ENCODE measurements at places on chromosomes 1 and 21.
A peak's percentile ranks its signal among the peaks of the same experiment; 100 is the strongest.

GRCh38 chr1:232610192-232610901 lies 19.6 kb downstream of the SIPA1L2 start:
- no peak for DNase-seq

GRCh38 chr1:109784551-109785252 lies 21.0 kb upstream of the EPS8L3 start:
- no peak for DNase-seq

- DNase-seq, result peak; percentile 74
Observed at GRCh38 chr1:63773815-63774616, at the start of gene ROR1. ROR1 (plus strand) TSS chr1:63774017.

GRCh38 chr1:8343044-8343443 lies 25.1 kb downstream of the SLC45A1 start:
- no peak for DNase-seq

DNA sequence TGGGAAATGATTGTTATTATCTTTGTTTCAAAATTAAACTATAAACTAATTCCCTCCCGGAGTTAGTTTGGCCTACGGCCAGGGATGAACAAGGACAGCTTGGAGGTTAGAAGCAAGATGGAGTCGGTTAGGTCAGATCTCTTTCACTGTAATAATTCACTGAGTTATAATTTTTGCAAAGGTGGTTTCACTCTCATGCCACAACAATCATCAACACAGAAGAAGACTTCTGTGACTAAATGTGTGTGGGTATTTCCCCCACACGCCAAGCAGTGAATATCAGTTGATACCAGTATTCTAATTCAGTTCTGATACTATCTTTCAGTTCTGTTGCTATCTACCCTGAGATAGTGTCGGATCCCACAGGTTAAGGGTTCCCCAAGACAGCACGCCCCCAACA lies 215.1 kb downstream of the S1PR1 start:
- DNase-seq, result no peak

DNA sequence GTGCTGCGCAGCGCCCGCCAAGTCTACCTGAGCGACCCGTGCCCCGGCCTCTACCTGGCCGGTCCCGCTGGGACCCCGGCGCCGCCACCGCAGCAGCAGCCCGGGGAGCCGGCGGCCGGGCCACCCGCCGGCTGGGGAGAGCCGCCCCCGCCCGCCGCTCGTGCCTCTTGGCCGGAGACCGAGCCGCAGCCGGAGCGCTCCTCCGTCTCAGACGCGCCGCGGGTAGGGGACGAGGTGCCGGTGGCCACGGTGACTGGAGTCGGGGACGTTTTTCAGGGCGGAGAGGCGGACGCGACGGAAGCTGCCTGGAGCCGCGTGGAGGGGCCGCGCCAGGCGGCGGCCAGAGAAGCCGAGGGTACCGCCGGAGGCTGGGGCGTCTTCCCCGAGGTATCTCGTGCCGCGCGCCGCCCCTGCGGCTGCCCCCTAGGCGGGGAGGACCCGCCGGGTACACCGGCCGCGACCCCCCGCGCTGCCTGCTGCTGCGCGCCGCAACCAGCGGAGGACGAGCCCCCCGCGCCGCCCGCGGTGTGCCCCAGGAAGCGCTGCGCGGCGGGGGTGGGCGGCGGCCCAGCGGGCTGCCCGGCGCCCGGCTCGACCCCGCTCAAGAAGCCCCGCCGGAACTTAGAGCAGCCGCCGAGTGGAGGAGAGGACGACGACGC lies 646 bp downstream of the IER5 start:
- no peak for DNase-seq

- peak; percentile 30 for DNase-seq
Observed at GRCh38 chr21:26041431-26042180, 129.0 kb downstream of the APP start.

GRCh38 chr1:211829343-211830054 lies 1.1 kb downstream of the LPGAT1 start:
- peak; percentile 14 for DNase-seq

- DNase-seq, result no peak
Observed at GRCh38 chr1:229570891-229571516, 12.5 kb upstream of the ABCB10 start.

- DNase-seq, result no peak
Observed at GRCh38 chr1:156752843-156753482, 1.5 kb upstream of the HDGF start.

DNA sequence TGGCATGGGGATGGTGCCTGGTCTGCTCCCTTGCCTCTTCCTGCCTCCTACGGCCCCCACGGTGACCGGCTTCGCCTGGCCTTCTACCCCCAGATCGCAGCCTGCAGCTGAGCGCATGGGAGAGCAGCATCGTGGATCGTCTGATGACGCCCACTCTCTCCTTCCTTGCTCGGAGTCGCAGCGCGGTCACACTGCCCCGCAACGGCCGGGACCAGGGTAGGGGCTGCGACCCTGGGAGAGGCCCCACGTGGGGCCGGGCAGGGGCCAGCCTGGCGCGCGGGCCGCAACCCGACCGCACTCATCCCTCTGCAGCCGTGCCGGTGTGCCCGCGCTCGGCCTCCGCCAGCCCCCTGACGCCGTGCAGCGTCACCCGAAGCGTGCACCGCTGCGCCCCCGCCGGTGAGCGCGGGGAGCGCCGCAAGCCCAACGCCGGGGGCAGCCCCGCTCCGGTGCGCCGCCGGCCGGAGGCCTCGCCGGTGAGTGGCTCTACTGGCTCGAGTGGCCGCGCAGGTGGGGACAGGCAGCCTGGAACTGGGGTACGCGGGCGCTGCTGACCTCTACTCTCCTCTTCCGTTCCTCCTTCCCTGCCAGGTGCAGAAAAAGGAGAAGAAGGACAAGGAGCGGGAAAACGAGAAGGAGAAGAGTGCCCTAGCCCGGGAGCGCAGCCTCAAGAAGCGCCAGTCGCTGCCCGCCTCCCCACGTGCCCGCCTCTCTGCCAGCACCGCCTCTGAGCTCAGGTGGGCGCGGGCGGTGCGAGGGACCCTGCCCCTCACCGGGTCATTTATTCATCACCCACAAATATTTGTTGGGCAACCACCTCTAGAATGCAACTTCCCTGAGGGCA lies 20.4 kb downstream of the MAP7D1 start:
- DNase-seq, result no peak

GRCh38 chr1:70483342-70483741 lies 72.3 kb downstream of the CTH start:
- no peak for DNase-seq

DNA sequence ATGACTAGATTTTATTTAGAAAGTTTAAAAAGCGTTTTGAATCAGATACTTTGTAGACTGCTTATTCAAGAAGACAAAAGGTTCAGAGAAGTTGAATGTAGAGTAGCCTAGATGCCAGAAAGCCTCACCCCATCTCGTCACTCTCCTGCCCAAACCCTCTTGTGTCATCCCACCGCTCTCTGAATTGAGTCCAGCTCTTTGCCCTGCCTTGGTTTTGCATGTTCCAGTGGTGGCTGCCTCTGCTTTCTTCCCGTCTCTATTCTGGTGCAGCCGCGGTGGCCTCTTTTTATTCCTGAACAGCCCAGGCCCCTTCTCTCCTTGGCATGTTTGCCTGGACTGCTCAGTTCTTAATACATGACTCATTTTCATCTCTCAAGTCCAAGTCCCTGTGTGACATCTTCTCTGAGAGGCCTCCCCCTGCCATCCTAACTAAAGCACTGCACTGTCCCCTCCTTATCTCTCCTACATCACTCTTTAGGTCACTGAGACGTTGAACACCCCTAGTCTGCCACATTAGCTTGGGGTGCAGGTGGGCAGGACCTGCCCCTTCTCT lies 22.9 kb downstream of the PRDM2 start:
- no peak for DNase-seq

DNA sequence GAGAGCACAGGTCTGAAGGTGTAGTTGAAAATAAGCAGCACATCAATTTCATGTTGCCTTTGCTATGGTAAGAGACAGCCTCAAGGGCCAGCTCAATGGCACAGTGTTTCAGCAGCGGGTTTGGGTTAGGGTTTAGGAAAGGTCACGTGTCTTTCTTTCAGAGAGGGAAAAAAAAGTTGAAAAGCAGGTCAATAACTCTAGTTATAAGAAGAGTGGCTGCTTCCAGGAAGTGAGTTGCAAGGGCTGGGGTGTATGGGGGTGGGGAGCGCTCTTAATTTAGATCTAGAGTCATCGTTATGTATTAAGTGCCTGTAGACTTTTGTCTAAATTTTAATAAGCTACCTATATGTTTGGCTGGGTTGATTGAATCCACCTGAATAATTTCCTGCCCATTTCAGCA lies 118.5 kb upstream of the SPAG17 start:
- no peak for DNase-seq

DNA sequence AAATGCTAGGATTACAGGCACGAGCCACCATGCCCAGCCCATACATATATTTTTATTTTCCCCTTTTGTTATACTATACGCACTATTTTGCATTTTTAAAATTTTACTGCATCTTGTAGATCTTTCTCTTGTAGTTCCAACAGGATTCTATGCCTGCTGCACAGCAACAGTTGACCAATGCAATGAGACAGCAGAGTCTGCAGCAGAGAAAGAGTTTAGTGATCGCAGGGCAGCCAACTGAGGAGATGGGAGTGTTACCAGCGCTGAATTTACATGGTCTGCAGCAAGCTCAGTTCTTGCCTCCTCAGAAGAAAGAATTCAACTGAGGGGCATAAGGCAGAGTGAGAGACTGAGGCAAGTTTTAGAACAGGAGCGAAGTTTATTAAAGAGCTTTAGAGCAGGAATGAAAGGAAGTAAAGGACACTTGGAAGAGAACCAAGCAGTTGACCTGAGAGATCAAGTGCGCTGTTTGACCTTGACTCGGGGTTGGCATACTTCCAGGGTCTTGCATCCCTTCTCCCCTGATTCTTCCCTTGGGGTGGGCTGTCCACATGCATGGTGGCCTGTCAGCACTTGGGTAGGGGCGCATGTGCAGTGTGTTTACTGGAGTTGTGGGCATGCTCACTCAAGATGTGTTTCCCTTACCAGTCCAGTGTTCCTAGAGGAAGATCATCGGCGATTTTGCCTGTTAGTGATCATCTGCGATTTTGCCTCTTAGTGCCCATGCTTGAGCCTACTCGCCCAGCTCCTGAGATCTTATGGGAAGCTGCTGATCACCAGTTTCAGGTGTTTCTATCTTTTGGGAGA lies 4.1 kb upstream of the MTOR start:
- no peak for DNase-seq

DNA sequence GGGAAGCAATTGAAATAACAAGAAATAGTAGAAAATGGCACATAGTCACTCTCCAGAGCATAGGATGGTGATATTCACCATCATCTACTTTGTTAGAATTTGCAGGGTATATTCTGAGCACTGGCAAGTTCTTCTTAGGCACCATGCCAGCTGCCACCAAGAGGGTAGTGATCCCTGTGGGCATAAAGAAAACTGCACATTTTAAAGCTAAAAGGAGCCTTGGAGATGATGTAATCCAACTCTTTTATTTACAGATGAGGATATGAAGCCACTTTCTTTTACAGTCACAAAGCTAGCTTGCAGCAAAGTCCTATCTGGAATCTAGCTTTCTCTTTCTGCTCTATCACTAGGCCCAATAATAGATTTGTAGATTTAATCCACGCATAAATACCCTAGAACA lies 69.0 kb downstream of the PTGER3 start:
- no peak for DNase-seq

DNA sequence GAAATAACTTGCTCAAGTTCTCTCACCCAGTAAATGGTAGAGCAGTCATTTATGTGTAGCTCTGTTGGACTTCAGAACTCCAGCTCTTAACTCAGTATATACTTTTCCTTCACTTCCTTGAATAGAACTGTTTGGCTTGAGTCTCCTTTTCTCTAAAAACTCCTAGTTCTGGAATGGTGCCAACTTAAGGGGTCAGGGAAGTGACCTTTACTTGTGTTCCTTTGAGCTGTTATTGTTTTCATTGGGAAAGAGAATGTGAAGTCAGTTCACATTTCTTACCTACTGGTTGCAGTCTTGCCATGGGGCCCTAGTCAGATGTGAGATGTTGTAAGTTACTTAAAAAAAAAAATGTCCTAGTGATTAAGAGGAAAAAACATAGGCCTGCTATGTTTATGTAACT lies 77.0 kb upstream of the MACF1 start:
- no peak for DNase-seq

- DNase-seq, result no peak
Observed at GRCh38 chr21:14600569-14601297, 54.6 kb upstream of the SAMSN1 start.

DNA sequence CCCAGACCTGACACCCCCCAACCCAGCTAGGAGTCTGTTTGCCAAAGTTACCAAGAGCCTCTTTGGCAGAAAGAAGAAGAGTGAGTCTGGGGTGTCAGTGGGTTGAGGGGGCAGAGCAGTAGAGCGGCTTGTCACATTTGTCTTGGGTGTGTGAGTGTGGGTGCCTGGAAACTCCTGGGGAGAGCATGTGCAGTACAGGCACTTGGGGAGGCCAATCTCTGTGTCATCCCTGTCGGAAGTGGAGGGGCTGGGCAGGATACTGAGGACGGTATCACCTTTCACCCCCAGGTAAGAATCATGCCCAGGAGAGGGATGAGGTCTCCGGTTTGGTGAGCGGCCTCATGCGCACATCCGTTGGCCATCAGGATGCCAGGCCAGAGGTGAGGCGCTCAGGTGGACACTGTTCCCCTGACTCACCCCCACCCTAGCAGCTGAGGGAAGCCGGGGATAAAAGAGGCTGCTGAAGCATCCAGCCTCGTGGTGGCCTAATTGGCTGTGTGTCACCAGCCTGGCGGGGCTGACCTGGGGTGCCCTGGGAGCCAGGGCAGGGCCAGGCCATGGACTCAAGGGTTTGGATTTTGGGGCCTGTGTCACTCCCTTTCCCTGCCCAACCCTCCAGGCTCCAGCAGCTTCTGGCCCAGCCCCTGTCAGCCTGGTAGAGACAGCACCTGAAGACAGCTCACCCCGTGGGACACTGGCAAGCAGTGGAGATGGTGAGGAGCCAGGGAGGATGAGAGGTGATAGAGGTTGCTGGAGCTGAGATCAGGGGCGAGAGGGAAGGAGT lies 3.3 kb downstream of the PLK3 start:
- no peak for DNase-seq

- DNase-seq, result no peak
Observed at GRCh38 chr1:236558846-236559245, 35.1 kb downstream of the LGALS8 start.

DNA sequence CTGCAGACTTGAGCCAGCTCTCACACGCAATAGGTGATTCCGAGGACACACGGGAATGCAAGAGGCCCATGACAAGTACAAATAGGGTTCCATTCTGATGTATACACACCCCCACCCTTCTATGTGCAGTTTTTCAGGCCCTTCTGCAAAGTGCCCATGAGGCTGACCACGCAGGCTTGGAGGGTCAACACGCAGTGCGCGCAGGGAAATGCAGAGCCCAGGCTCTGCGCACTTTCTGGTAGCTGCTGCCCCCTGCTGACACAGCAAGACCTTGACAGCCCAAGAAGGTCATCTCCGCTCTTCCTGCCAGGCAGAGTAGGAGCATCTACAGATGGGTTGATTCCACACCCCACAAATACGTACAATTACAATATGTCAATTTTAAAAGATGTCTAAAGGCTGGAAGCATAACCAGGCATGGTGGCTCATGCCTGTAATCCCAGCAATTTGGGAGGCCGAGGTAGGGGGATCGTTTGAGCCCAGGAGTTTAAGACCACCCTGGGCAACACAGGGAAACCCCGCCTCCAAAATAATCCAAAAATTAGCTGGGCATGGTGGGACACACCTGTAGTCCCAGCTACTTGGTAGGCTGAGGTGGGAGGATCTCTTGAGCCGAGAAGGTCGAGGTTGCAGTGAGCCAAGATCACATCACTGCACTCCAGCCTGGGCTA lies 18.5 kb downstream of the SH3BP5L start:
- no peak for DNase-seq
